ENCODE measurements at places on chromosomes 11 and 22.

DNA sequence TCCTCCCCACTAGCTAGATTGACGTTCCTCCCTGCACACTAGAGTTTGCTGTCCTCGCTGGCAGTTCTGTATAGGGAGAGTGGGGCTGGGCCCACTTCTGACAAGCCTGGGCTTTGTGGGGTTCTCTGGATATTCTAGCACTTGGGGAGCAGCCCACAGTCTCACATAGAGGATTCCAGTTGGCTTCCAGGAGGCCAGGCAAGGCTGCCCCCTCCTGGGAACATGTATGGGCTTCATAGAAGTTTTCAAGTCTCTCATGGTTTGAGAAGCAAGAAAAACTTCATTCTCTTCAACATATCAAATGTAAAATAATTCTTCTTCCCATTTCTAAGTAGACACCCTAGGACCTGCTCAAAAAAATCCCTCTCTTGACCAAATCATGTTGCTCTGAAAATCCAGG lies 87.5 kb downstream of the NAV2 start:
- DNase-seq = no peak

DNA sequence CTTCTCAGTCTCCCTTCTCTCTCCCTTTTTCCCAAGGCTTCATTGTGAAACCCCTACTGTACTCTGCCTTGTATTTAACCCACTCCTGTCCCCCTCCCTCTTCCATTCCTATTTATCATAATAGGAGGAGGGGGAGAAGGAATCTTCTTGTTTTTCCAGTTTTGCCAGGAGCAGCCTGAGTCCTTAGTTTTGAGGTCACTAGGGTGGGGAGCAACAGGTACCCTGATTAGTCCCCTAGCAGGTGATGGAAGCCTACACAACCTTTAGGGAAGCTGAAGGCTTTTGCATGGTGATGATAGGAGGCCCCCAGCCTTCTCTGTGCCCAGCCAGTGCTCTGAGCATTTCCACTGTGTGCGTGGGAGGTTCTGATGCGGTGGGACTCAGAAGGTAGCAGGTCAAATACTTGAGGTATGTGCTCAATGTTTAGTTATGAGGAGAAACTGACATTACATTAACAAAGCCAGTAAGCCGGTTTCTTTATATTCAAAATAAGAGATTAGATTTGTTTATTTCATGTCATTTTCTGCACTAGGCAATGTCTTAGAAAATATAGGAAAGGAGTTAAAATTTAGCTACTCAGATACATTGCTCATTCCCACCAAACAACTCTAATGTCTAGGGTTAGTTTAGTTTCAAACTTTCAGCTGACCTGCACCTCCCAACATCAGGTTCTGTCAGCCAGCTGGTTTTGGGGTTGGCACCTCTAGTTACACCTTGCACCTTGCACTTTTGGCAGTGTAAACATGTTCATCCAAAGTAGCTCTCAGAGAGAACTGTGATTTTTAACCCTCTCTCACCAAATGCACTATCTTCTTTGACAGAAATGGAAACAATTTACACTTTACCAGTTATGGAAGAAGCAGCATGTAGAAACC lies 26.0 kb downstream of the PARVA start:
- no peak for DNase-seq

DNA sequence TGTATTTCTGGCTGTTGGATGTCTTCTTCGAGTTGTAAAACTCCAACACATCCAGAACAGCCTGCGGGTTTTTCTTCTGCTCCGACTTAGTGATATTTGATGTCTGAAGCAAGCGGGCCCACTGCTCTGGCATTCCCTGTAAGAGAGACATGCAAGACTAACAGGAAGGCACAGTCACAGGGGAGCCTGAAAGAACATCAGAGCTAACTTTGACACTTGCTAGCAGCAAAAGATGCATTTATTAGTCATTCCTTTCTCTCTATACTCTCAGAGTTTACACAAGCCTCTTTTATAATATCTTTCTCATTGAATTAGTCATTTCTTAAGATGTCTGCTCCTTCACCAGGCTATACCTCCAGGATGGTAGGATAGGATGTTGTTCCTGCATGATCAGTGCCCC lies 77.8 kb upstream of the GDPD4 start:
- DNase-seq = no peak

DNA sequence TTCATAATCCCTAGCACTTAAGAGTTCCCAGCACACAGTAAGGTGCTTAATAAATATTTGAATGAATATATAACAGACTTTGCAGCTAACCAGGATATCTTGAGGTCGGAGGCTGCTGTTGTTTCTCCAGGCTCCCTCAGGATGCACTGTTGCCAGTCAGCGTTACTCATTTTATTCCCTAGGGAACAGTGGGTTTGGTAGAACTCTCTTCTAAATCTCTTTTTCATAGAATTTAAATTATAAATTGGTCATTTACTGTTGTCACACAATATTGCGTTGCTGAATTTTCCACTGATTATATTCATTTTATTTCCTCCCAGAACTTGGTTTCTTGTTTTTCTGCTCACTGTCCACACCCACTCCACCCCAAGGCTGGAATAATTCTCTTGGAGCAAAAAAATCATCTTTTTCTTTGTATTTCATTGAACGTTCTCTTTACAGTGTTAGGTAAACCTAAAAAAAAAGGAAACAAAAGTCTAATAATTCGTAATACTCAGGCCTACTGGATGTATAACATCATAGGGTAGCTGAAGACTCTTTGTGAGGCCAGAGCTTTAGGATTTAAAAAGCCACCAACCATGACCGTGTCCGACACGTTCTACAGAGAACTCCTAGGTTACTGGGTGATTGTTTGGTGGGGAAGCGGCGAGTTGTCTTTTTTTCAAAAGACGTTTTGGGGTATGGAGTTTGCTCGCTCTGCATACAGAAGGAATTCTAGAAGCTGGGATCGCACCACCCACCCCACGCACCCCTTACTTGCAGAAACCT lies 766 bp upstream of the CAPRIN1 start:
- DNase-seq = no peak

DNA sequence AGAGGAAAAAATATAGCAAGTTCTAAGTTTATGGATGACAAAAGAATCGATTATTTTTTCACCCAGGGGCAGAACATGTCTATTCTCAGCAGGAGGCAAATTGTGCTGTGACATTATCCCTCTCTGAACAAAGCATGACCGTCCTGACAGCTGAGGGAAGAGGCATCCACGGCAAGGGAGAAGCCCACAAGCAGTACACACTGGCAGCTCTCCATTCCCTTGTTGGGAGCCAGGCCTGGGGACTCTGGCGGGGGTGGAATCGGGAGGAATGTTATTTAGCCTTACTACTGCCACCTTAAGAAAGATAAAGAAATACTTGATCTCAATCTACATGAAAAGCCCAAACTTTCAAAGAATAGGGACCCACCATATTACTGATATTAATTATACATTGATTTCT lies 3.4 kb downstream of the KIRREL3 start:
- no peak for DNase-seq

- no peak for DNase-seq
These were observed 35.1 kb upstream of the GGTLC2 start for GRCh38 chr22:22609291-22609690.

DNA sequence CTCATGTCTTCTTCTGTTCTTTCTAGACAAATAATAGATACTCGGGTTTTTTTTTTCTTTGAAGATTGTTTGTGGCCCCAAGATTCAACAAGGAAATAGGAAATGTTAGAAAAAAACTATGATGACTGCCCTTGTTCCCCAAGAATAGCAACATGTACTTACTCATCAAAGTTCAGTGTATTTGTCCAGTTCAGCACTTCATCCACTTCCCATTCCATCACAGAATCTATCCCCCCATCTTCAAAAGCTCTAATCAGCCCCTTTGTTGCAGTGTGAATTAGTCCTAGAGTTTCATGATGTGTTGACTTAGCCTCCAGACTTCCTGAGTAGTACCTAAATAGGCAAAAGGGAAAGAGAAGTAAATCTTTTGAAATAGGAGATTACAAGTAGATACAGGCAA lies 74.3 kb downstream of the C11orf65 start:
- DNase-seq = no peak

- DNase-seq = no peak
These were observed 81.4 kb upstream of the GRK3 start for GRCh38 chr22:25482868-25483639.

GRCh38 chr11:79412761-79413160 lies 28.1 kb downstream of the TENM4 start:
- no peak for DNase-seq

- DNase-seq = no peak
These were observed 19.1 kb downstream of the MIF start for GRCh38 chr22:23913306-23913660.

GRCh38 chr22:38963872-38964271 lies 6.5 kb downstream of the APOBEC3A start:
- no peak for DNase-seq

- DNase-seq = no peak
These were observed at the start of gene ARHGEF17 for GRCh38 chr11:73308003-73308960. TSS of gene ARHGEF17 (plus strand) at chr11:73308276. CDS start at chr11:73308639, 363 bp downstream.

DNA sequence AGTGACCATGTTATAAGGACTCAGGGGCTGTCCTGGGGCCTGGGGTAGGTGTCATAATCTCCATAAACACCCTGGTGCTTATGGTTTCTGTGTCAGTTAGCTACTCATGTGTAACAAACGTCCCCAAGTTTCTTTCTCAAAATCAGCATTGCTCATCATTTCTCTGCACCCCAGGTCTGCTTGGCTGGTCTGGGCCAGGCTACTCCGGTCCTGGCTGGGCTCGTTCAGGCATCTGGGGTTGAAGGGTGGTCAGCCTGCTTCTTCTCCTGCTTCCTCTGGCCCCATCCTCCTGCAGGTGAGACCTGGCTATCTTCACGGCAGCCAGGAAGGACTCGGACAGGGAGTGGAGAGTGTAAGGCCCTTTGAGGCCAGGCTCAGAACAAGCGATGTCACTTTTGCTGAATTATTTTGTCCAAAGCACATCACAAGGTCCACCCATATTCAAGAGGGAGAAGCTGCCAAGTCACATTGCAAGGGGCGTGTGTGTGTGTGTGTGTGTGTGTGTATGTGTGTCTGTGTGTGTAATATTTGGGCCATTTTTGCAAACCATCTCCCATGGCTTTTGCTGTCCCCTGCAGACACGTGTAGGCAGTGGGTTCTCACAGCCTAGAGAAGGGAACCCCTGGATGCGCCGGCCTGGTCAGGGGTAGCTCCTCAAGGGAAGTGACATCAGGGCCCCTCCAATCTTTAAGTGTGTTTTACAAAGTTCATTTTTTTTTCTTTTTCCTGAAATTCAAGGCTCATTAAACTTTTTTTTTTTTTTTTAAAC lies 535.8 kb downstream of the TBC1D22A start:
- DNase-seq = no peak

DNA sequence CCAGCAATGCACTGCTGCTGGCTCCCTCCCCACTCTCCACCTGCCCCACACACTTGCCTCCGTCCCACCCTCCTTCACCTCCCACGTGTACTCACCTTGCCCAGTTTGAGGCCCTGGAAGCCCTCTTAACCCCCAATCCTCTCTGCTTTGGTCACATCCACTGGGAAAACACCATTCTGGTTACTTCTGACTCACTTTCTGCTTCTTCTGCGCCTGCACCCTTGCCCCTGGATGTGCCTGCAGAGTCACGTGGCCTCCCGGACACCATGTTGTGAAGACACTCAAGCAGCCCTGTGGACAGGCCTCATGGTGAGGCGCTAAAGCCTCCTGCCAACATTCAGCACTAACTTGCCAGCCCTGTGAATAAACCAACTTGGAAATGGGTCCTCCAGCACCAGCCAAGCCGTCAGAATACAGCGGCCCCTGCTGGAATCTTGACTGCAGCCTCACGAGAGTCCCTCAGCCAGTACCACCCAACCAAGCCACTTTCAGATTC lies 2.6 kb upstream of the NAALADL1 start:
- no peak for DNase-seq

GRCh38 chr22:42621505-42622002 lies 6.9 kb upstream of the POLDIP3 start:
- DNase-seq = peak; percentile 55

DNA sequence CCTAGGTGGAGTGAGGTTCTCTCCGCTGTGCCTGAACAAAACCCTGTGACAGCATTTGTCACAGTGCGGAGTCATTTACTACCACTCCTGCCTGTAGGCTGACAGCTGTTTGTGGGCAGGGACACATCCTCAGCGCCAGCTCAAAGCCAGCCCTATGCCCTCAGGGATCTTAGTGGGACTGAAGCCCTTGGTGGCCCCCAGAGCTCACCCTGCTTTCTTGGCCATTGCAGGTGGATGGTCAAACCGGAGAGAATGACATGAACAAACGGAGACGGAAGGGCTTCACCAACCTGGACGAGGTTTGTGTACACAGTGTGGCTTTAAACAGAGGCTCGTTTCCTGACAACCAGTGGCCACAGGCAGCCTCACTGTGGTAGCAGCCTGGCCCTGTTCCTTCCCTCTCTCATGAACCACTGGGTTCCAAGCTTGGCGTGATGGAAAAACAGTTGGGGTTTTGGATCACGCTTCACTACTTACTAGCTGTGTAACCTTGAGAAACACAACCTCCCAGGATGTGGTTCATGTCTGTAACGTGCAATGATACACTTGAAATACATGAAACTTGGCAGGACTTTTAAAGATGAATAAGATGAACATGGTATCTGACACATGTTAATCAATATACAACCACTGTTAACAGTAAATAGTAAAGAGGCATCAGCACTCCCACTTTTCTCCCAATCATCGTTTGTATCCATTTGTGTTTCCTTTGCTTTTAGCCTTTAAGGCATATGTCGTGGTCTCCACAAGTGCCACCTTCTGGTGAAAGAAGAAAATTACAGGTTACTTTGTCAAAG lies 125.8 kb downstream of the MICAL2 start:
- DNase-seq = peak; percentile 60

GRCh38 chr22:17832665-17833064 lies 58.4 kb upstream of the BID start:
- no peak for DNase-seq

GRCh38 chr22:43562843-43563242 lies 151.0 kb downstream of the MPPED1 start:
- no peak for DNase-seq

DNA sequence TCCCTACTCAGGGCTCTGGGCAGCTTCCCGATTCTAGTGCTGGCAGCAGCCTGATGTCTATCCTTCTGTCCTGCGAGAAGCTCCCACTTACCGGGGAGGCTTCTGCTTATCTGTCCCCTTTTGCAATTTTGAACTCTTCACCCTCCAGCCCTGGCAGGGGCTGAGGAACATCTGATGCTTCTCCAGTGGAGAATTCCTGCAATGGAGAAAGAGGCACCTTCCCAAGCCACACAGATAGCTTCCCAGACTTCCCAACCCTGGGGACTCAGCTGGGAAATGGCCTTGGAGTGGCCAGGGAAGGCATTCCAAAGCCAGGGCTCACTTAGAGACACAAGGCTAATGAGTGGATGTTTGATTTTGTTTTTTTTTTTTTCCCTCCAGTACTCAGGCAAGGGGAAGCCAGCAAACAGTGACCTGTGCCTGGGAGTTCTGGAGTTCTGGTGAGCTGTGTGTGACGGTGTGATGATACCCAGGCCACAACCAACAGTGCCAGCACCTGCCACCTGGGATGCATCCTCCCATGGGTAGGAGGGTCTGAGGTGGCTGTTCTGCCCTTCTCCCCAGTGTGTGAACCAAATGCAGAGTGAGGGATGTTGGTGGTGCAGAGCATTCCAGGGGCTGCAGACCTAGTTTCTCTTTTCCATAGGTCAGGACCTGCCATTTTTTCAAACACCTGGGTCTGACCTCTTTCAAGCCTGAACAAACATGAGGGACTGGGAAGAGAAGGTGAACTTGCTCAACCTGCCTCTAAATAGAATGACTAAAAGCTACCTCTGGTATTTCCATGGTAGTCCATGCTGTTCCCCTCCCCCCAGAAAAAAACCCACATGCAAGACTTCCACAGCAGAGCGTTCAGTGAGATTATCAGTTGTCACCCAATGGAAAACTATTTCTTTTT lies 95.1 kb downstream of the CCDC81 start:
- DNase-seq = no peak

All from MM.1S (cell line).